ENCODE measurements at places on chromosomes 5 and 9.
A peak's percentile ranks its signal among the peaks of the same experiment; 100 is the strongest.

DNA sequence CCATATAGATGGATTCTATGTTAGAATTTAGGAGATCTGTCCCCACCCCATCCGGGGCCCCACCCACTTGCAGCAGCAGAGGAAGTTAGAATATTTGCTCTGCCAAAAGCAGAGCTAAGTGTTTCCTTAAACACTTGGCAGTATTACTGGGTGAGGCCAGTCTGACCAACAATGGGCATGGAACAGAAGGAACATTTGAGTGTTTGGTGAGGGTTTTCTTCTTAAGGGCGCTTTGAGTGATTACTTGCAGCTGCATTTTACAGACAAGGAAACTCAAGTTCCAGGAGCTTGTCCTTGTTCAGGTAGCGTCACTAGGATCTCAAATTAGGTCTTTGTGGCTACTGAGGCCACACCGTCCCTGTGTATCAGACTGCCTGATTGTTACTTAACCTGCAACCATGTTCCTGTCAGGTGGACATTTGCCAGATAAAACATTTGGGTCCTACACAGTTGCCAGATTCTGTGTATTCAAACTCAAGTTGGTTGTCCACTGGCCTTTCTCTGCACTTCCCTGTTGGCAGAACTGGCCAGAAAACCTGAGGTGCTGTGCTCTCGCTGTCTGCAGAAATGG, 59.3 kb downstream of the SLC46A2 start:
- DNase-seq = no peak

DNA sequence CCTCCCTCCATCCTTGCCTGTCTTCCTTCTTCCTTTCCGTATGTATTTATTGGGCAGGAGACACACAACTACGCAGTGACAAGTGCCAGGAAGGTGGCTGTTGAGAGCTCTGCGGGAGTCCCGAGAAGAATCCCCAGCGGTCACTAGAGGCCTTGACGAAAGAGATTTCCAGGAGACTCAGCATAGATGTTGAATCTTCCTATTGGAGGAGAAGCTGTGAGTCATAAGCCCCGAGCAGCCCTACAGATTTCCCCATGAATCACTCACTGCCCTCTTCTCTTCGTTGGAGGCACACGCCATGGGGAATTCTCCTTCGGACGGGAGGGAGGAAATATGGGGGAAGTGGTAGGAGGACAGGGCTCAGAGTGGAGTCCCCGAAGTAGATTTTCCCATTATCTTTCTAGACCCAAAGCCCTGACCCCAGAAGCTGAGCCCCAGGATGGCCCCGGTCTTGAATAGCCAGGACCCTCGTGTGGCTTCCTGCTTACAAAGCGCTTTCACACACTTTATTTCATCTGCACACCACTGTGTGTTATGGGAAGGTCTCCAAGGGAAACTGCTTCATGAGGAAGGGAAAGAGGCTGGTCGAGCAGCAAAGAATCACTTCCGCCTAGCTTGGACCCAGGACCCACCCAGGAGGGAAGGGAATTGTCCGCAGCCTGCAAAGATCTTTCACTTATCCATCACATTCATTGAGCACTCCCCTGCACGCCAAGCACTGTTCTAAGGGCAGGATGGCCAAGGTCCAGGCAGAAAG, 12.7 kb downstream of the DUSP1 start:
- peak; percentile 30 for DNase-seq

DNA sequence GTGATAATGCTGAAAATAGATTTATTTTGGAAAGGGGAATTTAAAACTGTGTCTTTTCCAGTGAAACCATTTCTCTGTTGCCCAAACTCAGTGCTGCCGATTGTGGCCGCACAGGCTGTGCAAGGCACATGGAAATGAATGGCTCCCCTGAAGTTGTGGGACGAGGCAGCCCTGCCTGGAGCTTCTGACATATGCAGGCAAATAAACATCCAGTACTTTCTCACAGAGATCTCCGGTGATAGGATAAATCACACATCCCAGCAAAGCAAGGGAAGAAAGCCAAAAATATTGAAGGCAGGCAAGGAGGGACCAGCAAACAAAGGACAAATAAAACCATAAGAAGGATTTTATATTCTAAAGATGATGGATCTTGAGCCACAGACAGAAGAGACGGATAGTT, 464.5 kb downstream of the MTRR start:
- no peak for DNase-seq

GRCh38 chr5:7851617-7852289, 820 bp upstream of the CFAP90 start:
- DNase-seq = no peak

DNA sequence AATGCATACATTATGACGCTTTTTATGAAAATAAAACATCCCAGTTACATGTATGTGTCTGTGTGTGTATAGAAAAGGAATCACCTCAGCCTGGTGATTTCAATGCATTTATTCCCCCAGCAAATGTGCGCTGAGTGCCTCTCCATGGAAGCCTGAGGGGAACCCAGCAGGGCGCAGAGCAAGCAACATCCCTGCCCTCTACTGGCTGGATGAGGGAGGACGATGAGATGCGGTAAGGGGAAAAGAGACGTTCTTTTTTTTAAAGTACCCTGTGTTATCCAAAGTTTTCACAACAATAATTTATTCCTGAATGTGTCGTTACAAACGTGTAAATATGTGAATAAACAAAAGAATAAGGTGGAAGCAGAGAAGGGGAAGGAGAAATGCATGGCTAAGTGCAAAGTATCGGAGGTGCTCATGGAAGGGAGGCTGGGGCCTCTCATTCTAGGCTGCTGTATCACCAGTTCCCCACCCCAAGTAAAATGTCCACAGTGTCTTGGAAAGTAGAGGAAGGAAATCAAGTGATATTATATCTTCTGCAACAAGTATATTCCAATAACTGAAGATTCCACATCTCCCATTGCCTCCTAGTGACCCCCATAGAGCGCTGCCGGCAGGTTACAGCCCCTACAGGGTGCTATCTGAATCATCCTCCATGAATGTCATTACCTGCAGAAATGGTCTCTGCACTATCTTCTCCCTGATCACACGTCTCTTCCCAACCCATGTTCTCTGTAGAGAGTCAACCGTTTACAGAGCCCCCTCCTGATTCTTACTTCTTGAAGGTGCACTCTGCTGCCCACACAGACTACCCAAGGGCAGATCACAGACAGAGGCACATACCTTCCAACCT, 13.0 kb upstream of the ABLIM3 start:
- no peak for DNase-seq

DNA sequence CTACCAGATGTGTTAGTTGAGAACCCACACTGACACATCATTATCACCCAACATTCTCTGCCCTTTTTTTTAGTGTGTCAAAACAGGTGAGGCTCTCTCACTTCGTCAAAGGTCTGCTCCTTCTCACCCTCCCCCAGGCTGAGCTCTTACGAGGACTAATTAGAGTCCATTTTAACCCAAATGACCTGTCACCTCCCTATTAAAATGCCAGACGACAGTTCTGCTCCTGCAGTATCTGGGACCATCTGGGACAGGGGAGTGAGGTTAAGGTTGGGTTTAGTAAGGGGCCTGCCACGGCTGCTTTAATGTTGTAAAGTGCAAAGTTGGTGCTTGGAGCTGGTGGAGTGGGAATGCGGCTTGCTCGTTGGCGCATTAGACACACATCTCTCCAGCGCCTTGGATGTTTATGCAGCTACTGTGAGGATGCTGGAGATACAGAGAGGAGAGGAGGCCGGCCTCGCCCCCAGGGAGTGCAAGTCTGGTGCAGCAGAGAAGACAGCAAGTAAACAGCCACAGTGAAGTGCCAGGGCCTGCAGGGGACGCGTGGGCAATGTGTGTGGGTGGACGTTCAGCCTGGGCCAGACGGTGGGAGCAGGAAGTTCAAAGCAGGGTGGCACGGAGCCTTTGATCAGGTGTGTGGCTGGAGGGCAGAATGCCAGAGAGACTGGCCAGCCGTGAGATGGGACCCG, 96.2 kb downstream of the C9orf50 start:
- DNase-seq = no peak

DNA sequence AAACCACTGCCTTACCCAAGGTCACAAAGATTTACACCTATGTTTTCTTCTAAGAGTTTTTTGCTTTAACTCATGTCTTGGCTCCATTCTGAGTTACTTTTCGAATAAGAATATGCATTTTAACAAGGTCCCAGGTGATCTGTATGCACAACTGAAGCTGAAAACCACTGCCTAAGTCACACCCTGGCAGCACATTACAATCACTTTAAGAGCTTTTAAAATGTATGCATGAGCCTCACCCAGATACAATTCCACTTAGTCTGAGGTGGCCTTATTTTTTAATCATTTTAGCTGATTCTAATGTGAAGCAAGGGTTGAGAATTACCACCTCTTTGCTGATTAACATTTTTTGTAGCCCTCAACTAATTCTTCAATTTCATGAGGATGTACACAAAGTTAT, 29.5 kb downstream of the IDNK start:
- DNase-seq = no peak

DNA sequence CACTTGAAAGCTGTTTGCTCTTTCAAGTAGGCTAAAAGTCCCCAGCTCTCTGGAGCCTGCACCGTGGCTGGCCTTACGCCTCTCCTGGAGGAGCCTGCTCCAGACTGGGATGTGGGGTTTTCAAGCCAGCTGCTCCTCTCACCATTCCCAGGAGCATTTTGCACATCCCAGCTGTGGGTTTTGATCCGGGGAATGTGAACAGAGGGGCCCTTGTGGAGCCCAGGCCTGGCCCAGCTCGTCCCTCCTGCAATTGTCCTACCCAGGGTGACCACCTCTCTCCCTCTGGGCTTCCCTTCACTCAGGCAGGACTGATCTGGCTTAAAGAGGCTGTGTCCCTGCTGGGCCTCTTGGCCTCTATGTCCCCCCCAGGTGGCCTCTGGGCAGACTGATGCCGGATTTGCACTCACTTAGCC, 32.5 kb upstream of the TIFAB start:
- no peak for DNase-seq

DNA sequence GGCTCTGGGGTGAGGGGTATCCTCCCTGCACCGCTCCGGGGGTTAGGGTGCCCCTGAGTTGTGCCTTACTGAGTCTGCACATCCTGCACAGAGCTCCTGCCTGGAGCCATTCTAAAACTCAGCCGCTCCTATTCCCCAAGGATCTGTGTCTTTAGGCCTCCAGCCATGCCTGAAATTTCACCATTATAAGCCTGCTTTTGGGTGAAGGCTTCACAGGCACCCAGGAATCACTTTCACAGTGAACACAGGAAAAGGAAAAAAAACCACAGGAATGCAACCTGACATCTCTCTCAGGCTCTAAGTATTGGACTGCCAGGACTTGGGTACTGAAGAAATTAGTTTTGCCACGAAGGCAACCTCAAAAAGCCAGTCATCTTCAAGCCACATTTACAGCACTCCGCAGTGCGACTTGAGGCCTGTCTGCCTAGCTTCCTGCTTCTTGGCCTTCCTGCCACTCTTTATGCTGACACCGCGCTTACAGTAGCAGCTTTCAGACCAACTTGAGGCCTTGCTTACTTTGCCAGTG, 30.9 kb downstream of the GALNT10 start:
- DNase-seq = peak; percentile 60

All from CD4-positive, alpha-beta T cell treated with Interleukin-1 beta for 1 hour (primary cell).